ENCODE measurements at places on chromosomes 16 and 17.

DNA sequence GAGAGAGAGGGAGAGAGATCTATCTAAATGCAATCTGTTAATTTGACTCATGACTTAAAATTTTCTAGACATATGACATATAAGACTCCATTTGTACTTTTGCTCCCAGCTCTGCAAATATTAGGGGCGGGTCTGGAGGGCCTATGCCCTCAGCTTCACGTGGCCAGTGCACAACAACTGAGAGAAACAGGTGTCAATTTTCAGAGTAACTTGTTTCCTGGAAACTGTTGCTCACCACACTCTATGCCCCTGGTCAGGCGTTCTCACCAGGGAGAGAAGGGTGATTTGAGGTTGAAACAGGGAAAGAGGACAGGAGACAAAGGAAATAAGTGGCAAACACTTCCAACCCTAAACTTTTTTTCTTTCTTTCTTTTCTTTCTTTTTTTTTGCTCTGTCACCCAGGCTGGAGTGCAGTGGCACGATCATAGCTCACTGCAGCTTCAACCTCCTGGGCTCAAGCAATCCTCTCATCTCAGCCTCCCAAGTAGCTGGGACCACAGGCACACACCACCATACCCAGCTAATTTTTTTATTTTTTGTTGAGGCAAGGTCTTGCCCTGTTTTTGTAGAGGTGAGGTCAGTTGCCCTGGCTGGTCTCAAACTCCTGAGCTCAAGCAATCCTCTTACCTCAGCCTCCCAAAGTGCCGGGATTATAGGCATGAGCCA, 270.0 kb downstream of the SLC39A11 start:
- ATAC-seq, result peak; percentile 62

GRCh38 chr17:8060274-8060673, 21.4 kb downstream of the ALOX15B start:
- peak; percentile 44 for ATAC-seq

GRCh38 chr17:48013876-48014594, 23.6 kb downstream of the COPZ2 start:
- ATAC-seq, result no peak

- ATAC-seq, result peak; percentile 63
Observed at GRCh38 chr17:8991514-8992285, 26.2 kb upstream of the PIK3R5 start.

DNA sequence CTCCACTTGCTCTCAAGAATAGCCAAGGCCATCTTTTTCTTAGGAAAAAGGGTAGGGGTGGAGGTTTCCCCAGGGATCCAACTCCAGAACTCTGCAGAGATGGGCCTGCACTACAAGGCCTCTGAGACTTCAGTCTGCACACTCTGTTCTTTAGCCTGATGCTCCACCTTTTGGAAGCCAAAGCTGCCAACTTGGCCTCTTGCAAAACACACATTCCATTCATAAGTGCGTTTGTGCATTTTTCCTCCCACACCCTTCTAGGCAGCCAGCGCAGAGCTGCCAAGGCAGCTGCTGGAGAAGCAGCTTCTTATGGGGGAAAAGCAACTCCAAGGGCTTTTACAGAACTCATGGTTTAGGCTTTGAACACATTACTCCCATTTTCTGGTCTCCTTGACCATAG, 45.3 kb downstream of the REXO5 start:
- no peak for ATAC-seq

GRCh38 chr16:75307506-75307905, 56.1 kb upstream of the BCAR1 start:
- ATAC-seq, result no peak

DNA sequence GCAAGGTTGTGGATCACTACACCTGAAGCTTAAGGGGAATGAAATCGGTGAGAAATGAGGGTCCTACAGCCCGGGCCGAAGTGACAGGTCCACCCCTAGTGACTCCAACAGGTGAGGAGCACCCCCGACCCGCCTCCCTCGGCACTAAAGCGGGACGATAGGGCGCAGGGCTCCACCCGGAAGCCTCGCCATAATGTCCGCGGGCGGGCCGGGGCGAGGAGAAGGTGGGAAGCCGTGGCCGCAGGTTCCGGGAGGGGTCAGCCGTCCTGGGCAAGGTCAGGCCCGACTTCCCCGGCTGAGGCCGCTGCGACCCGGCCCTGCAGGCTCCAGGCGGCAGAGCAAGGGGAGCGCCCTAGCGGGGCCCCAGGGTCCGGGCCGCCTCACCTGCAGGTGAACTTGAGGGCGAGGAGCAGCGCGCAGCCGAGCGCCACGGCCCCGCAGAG, 543 bp downstream of the TXNDC11 start:
- peak; percentile 33 for ATAC-seq

- ATAC-seq, result peak; percentile 85
Observed at GRCh38 chr17:44006598-44007345, 2.4 kb downstream of the NAGS start.

GRCh38 chr17:74981318-74981978, 6.0 kb upstream of the CDR2L start:
- ATAC-seq, result peak; percentile 29

DNA sequence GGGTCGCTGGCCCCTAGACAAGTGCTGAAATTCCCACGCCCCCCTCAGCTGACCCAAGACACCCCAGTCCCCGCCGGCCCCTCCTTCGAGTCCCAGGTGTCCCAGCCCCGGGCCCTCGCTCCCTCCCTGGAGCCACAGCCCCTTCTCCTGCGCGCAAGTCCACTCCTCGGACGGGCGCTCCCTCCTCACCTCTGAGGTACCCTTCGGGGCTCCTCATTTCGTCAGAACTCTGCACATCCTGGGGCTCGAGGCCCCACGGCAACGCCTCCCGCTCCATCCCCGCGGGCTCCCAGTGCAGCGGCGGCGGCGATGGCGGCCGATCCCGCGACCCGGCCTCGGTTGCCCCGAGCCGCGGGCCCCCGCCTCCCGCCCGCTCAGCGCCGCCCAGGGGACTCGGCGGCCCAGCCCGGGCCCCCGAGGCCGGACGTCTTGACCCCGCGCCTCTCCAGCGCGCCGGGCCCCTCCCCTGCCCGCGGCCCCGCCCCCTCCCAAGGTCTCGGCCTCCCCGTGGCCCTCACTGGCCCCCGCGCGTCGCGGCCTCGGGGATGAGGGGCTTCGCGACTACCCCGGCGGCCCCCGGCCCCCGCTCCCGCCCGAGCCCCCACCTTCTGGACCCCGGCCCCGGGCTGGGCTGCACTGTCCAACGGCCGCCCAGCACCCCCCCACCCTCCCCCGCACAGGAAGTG, at the start of gene ZNF768:
Gene ZNF768 (minus strand): TSS at position 430 of the 686 bp plus-strand sequence. CDS start 153 bp downstream, at position 277.
- ATAC-seq, result peak; percentile 19

DNA sequence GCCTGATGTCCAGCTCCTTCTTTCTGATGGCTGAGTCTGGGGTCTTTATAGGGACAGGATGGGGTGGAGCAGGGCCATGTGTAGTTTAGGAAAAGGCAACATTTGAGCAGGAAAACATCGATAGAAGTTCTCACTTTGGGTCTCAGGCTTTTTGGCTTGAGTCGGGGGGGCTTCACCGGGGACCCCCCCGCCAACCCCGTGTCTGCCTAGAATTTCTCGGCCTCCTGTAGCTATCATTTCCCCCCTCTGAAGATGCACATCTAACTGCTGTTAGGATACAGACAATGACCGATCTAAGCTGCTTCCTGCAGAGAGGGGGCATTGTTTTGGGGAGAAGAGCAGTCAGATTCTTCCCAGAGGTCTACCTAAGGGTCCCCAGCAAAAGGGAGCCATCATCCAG, 16.7 kb upstream of the ZNHIT3 start:
- no peak for ATAC-seq

GRCh38 chr17:43597624-43598356, 51.6 kb upstream of the ETV4 start:
- ATAC-seq, result no peak

DNA sequence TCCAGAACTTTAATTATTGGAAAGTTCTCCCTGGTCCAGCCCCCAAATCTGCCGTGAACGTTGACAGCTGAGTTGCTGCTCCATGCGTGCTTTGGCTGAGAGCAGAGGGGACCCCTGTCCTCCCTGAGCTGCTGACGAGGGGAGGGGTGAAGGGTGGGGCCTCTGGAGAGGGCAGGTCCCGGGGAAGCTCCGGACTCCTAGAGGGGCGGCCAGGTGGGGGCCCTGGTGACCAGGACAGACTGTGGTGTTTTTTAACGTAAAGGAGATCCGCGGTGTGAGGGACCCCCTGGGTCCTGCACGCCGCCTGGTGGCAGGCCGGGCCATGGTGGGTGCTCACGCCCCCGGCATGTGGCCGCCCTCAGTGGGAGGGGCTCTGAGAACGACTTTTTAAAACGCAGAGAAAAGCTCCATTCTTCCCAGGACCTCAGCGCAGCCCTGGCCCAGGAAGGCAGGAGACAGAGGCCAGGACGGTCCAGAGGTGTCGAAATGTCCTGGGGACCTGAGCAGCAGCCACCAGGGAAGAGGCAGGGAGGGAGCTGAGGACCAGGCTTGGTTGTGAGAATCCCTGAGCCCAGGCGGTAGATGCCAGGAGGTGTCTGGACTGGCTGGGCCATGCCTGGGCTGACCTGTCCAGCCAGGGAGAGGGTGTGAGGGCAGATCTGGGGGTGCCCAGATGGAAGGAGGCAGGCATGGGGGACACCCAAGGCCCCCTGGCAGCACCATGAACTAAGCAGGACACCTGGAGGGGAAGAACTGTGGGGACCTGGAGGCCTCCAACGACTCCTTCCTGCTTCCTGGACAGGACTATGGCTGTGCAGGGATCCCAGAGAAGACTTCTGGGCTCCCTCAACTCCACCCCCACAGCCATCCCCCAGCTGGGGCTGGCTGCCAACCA, at the start of gene MC1R:
Gene MC1R (plus strand): TSS at position 410 of the 895 bp plus-strand sequence. CDS start 397 bp downstream, at position 807.
- no peak for ATAC-seq

DNA sequence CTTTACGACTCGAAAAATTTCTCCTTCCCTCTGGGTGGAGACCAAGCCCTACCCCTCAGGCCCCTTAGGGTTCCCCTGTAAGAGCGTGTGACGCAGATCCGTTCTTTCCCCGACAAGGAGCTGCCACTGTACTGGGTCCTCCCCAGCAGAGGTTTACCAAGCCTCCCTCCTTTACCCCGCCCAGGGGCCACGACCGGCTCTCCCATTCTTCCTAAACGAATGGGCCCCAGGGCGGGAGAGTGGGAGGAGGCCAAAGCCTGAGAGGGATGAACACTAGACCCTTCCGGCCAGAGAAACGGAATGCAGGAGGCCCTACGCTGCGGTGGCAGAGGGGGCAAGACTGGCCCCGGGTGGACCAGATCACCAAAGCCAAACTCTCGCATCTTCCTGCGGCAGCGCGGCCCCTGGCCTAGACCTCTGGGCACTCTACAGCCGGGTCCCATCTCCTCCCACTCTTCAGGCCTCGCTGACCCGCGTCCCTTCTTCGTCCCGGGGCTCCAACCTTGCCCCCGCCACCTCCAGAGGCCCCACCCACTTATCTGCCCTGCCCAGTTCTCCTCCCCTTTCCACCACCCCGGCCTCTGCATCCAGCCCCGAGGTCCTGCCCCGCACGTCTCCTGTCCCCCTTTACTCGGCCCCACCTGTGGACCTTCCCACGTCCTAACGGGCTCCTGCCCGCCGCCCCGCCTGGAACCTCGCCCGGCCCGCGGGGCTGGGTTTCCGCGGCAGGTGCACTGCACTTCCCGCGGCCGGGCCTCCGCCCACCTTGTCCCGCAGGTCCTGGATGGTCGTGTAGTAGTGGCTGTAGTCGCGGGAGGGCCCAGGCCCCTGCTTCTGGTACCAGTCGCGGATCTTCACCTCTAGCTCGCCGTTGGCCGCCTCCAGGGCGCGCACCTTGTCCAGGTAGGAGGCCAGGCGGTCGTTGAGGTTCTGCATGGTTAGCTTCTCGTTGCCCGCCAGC, 765 bp downstream of the KRT19 start:
- ATAC-seq, result no peak

DNA sequence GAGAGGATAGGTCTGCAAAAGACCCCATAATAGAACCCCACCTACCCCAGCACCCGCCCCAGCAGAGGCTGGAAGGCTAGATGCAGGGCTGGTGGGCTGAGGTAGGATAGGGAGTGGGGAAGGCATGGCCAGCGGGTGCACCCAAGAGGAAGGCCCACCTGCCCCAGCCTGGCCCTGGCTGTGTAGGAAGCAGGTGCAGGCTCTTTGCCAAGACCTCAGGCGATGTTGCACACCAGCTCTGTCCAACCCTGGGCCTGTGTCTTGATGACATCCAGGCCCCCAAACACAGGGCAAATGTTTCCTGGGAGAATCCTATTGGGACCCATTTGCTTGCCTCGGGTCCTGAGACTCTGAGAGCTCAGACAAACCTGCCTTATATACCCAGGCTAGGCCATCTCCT, 12.2 kb downstream of the UNC119 start:
- ATAC-seq, result peak; percentile 9

DNA sequence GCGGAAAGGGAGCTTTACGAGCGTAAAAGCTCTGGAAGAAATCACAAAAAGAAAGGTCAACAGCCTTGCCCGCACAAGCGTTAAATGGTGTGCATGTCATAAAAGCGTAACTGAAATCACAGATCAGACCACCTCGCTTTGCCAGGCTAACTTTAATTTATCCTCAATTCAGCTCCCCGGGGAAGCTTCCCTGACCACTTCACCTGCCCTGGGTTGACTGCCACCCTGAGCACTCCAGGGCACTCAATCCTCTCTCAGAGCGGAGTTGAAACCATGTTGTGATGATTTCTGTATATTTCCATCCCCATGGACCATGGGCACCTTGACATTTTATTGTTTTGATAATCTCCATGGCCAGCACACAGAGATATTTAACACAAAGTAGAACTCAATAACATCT, 16.1 kb upstream of the NAGS start:
- ATAC-seq, result no peak

DNA sequence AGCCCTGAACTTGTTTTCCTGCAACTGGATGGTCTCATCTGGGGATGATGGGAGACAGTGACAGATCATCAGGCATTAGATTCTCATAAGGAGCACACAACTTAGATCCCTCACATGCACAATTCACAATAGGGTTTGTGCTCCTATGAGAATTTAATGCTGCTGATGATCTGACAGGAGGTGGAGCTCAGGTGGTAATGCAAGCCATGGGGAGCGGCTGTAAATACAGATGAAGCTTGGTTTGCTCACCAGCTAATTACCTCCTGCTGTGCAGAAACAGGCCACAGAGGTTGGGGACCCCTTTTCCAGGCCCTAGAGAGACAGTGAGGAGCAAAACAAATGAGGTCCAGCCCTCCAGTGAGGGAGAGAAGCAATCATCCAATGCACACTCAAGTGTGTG, 168.6 kb downstream of the RGS9 start:
- ATAC-seq, result no peak

GRCh38 chr17:12328204-12328603, 307.5 kb downstream of the MAP2K4 start:
- no peak for ATAC-seq

DNA sequence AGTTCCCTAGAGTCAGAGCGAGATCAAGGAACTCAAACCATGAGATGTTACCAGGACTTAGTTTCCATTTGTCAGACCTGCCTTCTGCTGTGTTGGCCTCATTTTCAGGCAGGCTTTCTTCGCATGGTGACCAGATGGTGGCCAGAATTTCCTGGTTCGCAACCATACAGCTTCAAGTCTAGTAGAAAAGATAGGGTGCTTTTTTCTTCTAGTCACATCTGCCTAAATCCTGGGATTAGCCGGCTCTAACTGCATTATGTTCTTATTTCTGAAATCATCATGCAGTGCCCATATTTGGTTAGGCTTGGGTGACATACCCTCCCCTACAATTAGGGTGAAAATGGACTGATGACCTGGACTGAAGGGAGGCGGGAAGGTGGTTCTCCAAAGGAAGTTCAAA, 131.5 kb downstream of the SHISA9 start:
- no peak for ATAC-seq

GRCh38 chr17:74998783-74999182, 11.4 kb downstream of the CDR2L start:
- no peak for ATAC-seq

- ATAC-seq, result peak; percentile 77
Observed at GRCh38 chr17:32330147-32330546, 11.8 kb downstream of the C17orf75 start.
